ENCODE measurements at places on chromosomes 6 and 20.

- DNase-seq: no peak
Measured at GRCh38 chr6:140718021-140718420, 1343.6 kb upstream of the CITED2 start.

DNA sequence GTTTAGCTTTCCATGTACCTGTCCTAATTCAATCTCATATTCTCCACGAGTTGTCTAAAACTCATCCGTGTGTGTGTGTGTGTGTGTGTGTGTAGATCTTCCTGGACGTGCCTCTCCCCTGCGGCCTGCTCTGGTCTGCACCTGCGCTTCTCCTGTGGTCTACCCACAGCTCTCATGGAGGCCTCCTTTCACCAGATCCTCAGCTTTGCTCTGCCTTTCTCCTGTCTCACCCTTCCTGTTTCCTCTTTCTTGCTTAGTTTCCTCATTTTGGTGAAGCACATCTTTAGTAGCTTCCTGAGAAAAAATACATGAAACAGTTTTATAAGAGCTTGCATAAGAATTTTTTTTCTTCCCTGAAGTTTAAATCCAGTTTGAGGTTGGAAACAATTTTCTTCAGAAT, 18.1 kb downstream of the SLX4IP start:
- DNase-seq: no peak

- DNase-seq: no peak
Measured at GRCh38 chr20:1301031-1301529, 27.9 kb downstream of the SDCBP2 start.

GRCh38 chr20:25065072-25065624, 7.2 kb upstream of the ACSS1 start:
- DNase-seq: no peak

DNA sequence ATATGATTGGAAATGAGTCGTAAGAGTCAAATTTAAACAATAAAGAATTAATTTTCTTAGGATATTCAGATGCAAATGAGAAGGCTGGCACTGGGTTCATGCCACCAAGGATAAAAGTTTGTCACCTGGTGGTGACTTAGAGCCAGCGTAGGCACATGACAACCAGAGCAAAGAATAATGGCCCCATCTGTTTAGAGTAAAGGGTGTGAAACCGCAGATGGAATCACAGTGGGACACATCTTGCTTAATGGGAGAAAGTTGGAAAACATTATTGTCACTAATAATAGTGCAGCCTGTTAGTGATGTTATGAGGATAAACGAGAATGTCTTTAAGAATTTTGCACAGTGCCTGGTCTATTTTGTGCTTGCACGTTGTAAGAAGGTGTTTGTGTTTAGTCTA, 727.8 kb downstream of the QKI start:
- DNase-seq: no peak

DNA sequence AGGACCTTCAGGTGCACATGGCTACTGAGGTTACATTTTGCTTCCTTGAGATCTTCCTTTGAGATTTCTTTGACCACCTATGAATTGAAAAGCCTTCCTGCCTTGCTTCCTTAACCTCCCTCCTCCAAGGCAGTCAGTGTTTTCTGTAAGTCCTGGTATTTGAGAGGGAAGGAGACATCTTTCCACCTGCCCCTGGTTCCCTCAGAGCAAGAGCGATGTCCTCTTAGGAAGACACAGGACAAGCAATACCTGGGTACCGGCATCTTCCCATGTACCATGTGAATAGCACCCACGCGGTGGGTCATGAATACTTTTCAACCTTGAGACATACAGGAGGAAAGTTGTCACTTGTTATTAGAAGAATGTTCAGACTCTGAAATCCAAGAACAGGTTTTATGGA, 37.1 kb downstream of the GINS1 start:
- no peak for DNase-seq

- DNase-seq: no peak
Measured at GRCh38 chr6:16318538-16318937, 80.2 kb downstream of the GMPR start.

Measured in A549 (cell line).